Activated CD8-positive, alpha-beta T cell treated with anti-CD3 and anti-CD28 coated beads, Interleukin-2, amount 10 ng/mL, durations not matched to agents 7 days and 5 days (primary cell): ENCODE measurements at places on chromosomes 7 and 10. TPM values are rescaled to one million over a fixed set of nuclear protein-coding genes. Genes with fewer than 3 reads are reported as not detected.

- DNase-seq: no peak
These were observed 2.8 kb downstream of the FASTK start for GRCh38 chr7:151077705-151078232.

- no peak for DNase-seq
These were observed 22.2 kb downstream of the MRC1 start for GRCh38 chr10:17831341-17831740.

DNA sequence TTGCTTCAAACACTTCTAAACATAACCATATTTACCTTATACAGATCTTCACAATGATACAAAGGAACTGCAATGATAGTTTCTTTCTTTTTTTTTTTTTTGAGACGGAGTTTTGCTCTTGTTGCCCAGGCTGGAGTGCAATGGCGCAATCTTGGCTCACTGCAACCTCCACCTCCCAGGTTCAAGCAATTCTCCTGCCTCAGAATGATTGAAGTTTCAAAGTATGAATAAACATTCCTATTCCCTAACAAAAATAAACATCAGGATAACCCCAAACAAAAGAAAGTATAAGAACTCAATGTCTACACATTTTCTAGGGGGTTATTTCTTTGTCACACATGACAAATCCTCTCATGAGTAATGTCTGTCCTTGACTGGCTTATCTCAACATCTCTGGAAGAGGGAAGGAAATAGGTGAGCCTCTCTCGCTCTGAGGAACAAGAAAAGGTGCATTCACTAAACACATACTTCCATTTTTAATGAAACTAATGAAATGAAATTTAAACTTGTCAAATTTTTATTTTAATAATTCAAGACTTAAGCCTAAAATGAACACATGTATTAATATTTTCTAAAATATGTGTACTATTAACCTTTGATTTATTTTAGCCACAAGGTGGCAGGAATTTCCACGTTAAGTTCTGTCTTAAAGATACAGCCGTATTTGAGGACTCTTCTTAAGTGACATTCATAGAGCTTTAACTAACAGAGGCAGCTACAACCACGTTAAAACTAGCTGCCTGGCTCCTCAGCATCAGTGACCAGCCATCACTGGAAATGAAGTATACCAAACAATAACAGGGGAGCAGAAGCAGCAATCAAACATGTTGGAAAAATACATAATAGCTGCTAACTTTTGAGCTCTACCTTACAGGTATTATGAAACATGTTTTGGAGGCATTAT is 58.3 kb downstream of the MALSU1 start:
- DNase-seq: no peak

- DNase-seq: no peak
These were observed 7.7 kb downstream of the ZNHIT1 start for GRCh38 chr7:101225650-101226049.

- no peak for DNase-seq
These were observed 29.3 kb upstream of the NCAPG2 start for GRCh38 chr7:158733775-158734494.

GRCh38 chr10:127067542-127068194 is 128.7 kb downstream of the INSYN2A start:
- DNase-seq: no peak

- no peak for DNase-seq
These were observed 33.1 kb downstream of the CACNA2D1 start for GRCh38 chr7:82410461-82410860.

GRCh38 chr10:86411281-86411841 is 44.8 kb upstream of the GRID1 start:
- DNase-seq: peak; percentile 62

- no peak for DNase-seq
These were observed 120.3 kb downstream of the BMPER start for GRCh38 chr7:34025600-34025999.

DNA sequence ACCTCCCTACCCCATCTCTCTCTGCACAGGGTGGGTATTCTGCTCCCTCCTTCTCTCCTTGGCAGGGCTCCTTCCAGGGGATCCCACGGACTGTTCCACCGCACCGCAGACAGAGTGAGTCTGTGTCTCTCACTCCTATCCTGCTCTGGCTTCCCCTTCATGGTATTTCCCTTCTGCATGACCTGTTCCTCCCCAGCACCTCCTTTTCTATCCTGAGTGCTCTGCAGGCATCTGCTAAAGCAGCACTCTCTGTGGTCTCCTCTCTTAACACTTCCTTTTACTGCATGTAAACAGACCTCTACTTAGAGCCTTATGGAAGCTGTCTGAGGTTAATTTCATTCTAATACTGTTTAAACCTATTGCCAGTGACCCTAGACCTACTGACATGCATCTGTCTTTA is 171.5 kb downstream of the CCSER2 start:
- no peak for DNase-seq

- no peak for DNase-seq
These were observed 812 bp upstream of the IDE start for GRCh38 chr10:92574548-92575261.

GRCh38 chr7:17774716-17775288 is 165.5 kb downstream of the SNX13 start:
- no peak for DNase-seq

- no peak for DNase-seq
These were observed 170.6 kb upstream of the LANCL2 start for GRCh38 chr7:55194522-55194921.

- peak; percentile 54 for DNase-seq
These were observed 3.0 kb downstream of the IRF5 start for GRCh38 chr7:128940494-128941322.

DNA sequence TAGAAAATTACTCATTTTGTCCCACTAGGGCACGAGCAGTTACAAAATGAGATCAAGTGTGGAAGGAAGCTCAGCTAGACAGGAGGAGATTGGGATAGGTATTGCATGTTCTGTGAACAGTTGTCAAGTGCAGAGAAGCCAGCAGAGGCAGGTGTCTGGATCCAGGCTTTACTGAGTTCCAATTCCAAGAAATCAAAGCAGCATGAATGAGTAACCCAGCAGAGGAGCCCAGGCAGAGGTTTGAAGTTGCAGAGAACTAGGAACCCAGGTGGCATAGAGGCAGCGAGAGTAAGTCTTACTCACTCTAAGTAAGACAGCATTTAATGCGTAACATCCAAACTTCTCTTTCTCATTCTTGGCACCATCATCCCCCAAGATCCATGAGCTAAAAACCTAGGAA is 11.8 kb downstream of the MRC1 start:
- no peak for DNase-seq

DNA sequence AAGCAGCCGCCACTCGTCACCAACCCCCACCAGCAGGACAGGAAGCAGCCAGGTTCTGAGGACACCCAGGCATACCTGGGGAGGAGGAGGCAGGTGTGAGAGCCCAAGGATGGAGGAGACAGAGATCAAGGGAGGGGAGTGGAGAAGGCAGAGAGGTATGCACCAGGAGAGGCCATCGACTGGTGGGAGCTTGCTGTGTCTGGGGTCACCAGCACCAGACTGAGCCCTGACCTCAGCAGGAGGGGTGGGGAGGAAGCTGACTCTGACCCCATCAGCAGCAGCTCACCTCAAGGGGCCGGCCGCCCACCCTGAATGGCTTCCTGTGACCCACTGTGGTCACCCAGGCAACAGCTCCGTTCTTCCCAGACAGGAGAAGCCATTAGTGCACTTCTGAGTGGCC is 7.8 kb downstream of the VIPR2 start:
- no peak for DNase-seq

DNA sequence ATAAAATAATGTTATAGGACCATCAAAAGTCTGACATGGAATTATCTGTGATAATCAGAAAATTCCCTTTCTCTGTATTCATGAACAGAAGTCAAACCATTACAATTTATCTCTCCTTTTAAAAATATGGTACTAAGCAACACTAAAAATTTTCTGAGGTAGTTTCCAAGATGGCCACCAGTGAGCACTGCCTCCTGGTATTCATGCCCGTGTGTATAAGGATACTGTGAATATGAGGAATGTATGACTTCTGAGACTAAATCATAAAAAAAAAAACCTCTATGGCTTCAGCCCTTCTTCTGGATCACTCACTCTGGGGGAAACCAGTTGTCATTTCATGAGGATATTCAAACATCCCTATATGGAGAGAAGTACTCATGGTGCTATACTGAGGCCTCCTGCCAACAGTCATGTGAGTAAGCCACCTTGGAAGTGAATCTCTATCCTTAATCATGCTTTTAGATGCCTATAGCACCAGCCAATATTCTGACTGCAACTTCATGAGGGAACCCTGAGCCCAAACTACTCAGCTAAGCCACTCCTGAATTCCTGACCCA is 41.1 kb downstream of the SIRT1 start:
- no peak for DNase-seq

DNA sequence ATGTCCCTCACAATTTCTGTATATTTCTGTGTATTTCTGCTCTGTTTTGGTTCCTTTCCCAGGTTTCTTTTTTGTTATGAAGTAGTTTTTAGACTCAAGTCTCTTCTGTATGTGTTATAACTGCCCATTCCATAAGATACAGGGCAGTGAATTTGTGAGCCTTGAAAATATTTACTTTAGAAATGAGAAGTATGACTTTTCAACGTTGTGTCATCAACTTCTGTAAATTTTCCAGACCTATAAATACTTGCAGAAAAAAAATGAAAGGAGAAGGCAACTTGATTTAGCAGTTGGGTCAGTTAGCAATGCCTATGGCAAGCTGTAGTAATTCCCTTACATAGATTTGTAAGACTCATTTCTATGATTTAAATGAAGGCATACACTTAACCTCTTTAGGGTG is 11.5 kb downstream of the EGFR start:
- no peak for DNase-seq

- DNase-seq: no peak
These were observed 207.1 kb upstream of the ADCY1 start for GRCh38 chr7:45367026-45367425.

The NEUROD6 gene
- not detected for total RNA-seq

The DYDC2 gene
- not detected for total RNA-seq

The OR9A2 gene
- total RNA-seq: not detected

The CDHR3 gene
- 0.92 TPM for total RNA-seq

The PNLIP gene
- not detected for total RNA-seq

The SFTPA1 gene
- total RNA-seq: not detected

The RBP3 gene
- total RNA-seq: not detected

The NRBF2 gene
- 21.8 TPM for total RNA-seq

The ADRB1 gene
- 0.29 TPM for total RNA-seq
